Neuronal stem cell (in vitro differentiated cells): ENCODE measurements at places on chromosomes 7 and 10.

DNA sequence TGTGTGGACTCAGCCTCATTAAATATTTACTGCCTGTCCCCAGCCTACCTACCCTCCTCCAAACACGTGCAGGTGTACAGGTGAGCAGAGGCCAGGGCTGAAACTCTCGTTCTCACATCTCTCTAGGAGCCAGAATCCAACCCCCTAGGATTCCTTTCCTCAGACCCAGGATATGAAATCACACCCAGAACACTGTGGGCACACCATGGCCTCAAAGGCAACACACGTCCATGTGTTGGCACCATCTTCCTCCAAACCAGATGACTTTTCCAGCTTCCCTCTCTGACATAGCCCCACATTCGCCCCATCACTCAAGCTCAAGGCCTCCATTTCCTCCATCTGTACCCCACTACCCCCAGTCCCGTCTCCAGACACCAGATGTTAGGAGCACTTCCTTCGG, 51.8 kb upstream of the DUSP5 start:
- no peak for DNase-seq

- DNase-seq: no peak
Measured at GRCh38 chr7:91228927-91229558, 35.2 kb upstream of the FZD1 start.

- peak; percentile 56 for DNase-seq
Measured at GRCh38 chr7:76318488-76319353, 16.2 kb downstream of the HSPB1 start.

DNA sequence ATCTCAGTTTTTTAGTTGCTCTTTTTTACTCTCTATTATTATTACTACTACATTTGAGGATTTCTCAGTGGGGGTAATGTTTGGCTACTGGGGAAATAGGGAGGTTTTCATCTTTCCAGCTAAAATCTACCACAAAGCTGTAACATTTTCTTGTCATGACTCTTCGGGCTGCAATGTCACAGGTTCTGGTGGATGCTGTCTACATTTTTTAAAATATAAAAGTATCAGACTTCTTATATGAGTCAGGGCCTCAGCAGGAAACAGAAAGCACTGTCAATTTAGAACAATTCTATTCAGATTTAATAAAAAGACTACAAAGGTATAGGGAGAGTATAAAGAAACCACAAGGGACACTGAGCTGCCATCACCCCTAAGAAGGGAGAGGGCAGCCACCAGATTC, 61.6 kb downstream of the DNAJC12 start:
- no peak for DNase-seq

- no peak for DNase-seq
Measured at GRCh38 chr7:33809228-33809627, 96.1 kb upstream of the BMPER start.

DNA sequence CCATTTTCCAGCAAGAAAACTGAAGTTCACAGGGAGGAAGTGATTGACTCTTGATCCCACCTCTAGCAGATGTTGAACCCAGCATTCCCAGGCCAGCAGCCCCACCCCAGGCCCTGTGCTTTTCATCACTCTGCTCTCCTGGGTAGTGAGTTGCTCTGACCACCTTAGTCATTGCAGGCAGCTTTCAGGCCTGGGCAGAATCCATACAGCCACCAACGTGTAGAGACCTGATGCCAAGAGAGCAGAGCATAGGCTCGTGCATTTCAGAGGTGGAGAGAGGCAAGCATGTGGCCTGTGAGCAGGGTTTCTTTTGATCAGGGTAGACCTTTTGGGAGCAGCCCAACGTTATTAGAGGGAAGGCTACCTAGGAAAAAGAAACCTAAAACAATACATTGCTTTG, 334.6 kb downstream of the PTEN start:
- no peak for DNase-seq
